Stimulated activated naive CD4-positive, alpha-beta T cell (primary cell): ENCODE measurements at places on chromosomes 7 and 10.

DNA sequence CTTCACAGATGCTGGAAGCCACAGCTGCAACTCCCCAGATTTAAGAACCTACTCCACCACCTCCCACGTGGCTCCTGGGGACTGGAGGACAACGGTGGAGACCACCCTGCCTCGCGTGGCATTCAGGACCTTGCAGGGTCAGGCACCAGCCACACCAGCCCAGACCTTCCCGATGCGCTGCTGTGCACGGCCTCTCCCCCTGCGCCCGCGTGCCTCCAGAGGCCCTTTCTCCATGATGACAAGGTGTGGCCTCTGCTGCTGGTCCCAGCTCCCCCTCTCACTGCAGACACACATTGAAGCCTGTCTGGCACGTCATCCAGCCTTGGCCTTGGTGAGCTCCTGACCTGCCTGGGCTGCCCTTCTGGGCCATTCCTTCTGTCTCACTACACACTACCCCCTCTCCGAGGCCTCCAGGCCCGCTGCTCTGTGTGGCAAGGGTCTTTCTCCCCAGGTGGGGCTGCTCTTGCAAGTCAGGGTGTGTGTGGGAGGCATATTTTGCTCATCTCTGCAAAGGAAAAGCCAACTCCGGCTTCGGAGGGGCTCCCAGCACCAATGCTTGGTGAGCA lies 254.8 kb downstream of the MAD1L1 start:
- DNase-seq = no peak

DNA sequence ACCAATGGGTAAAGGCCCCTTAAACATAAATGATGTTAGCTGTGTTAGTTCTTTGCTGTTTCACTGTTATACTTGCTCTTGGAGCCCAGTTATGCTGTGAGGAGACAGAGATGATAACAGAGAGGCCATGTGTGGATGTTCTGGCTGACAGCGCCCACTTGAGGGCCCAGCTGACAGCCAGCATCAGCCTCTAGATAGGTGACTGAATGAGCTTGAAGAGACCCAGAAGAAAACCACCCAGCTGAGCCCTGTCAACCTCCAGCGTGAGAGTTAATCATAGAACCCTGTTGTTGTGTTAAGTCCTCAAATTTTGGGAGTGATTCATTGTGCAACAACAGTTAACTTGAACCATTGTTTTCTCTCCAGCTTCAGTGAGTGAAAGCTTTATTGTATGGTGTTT lies 91.7 kb downstream of the GLRX3 start:
- DNase-seq = no peak

- DNase-seq = no peak
These were observed 65.1 kb upstream of the HPS1 start for GRCh38 chr10:98511876-98512275.

- no peak for DNase-seq
These were observed 266.7 kb upstream of the INHBA start for GRCh38 chr7:41969561-41970105.
